G401 (cell line): ENCODE measurements at places on chromosomes 1 and 21. TPM values are rescaled to one million over a fixed set of nuclear protein-coding genes. Genes with fewer than 3 reads are reported as not detected.
A peak's percentile ranks its signal among the peaks of the same experiment; 100 is the strongest.

Gene INSRR
- not detected in 2 replicates for total RNA-seq

Gene ACBD6
- 89.5 and 98.8 TPM in 2 replicates for total RNA-seq

Gene AGO3
- total RNA-seq, result 10.5 and 36.9 TPM in 2 replicates

Gene HSPA6
- 0.06 and 1.1 TPM in 2 replicates for total RNA-seq

Gene TPTE
- not detected in 2 replicates for total RNA-seq

Gene TCHH
- not detected in 2 replicates for total RNA-seq

Gene HSD11B1
- not detected in 2 replicates for total RNA-seq

Gene TSPAN1
- total RNA-seq, result 5.9 TPM in 1 of 2 replicates, not detected in the other

- DNase-seq, result no peak
Observed at GRCh38 chr1:185843986-185844385, 109.8 kb downstream of the HMCN1 start.

- DNase-seq, result no peak
Observed at GRCh38 chr1:35047188-35047858, 15.6 kb upstream of the ZMYM6 start.

- no peak for DNase-seq
Observed at GRCh38 chr1:64986903-64987871, 20.8 kb upstream of the JAK1 start.

GRCh38 chr1:45568421-45568820 is 15.4 kb upstream of the NASP start:
- DNase-seq, result no peak

DNA sequence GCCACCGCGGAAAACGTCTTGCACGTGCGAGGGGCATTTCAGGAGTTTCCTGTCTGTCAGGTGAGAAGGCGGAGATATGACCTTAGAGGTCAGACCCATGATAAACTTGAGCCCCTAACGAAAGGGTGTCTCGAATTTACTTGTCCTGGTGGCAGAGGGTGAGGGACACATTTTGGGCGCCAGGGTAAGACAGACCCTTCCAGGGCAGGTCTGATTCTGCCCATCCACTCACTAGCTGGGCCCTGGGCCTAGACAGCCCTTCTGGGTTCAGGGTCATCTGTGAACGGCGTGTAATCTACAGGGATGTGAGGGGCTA is 395 bp upstream of the CSRP1 start:
- no peak for DNase-seq

DNA sequence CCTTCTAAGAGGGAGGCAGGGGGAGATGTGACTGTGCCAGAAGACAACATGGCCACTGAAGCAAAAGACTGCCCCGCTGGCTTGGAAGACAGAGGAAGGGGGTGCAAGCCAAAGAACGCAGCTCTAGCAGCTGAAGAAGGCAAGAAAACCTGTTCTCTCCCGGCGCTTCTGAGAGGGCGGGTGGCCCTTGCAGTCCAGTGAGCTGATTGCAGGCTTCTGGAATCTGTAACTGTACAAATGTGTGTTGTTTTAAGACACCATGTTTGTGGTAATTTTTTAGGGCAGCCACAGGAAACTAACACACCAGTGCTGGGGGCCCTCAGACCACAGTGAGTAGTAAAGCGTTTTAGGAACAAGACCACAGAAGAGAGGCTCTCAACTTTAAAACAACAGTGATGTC is 47.0 kb downstream of the CD46 start:
- DNase-seq, result no peak

- no peak for DNase-seq
Observed at GRCh38 chr1:14737561-14738094, 139.1 kb downstream of the KAZN start.

DNA sequence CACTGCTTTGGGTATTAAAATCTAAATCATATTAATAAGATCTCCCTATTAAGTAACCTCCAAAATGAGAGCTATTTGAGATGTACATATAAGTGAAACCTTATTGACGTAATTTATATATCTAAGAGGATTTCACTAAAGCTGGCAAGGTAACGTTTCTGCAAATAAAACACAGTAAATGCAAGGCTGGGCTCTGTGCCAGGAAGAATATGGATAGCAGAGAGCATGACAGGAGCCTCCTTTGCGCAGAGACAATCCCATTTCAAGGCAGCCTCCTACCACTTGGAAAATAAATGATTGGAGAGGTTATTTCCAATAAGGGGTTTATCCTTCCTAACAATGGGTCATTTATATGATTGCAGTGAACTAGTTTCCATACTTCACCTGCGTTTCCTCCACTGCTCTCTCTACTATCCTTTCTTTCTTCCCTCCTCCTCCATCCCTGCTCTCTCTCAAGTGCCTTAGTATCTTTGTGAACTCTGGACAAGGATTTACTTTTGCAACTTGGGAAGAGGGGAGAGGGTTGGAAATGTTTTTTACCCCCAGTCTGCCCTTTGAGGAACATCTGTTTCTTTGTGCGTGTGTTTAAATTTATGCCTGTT is 3.0 kb upstream of the NFIA start:
- DNase-seq, result peak; percentile 44

DNA sequence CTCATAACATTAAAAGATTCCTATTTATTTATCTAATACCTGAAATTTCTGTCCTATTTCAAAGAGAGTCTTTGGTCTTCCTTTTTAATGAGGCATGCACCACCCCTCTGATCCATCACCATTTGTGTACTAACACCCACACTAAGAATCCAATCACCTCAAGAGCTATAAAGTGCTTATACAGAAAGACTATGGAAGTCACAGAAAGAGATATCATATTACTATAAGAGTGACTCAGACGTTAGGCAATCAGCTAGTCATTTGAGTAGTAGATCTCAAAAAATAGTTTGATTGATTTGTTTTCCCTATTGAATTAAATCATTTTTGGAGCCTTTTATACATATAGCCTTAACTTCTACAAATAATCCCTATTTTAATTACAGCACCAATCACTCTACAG is 46.1 kb downstream of the NME7 start:
- DNase-seq, result no peak

GRCh38 chr1:247387096-247387495 is 28.9 kb upstream of the NLRP3 start:
- no peak for DNase-seq

DNA sequence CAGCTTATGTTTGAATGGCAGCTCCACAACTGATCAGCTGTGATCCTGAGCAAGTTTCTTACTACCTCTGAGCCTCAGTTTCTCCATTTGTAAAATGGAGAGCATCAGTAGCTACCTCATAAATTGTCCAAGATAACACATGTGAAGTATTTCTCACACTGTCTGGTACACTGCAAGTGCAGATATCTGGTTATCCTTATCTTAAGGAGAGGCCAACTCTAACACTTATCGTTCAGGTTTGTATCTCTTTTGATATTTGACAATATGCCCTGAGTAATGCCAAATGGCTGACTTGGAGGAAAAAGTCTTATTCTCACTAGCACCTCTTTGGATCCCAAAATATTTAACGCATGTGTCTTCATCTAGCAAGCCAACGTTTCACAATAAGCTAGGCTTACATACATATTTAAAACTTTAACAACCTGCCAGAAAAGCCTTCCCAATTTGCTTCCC is 2.7 kb downstream of the CSRP1 start:
- no peak for DNase-seq

DNA sequence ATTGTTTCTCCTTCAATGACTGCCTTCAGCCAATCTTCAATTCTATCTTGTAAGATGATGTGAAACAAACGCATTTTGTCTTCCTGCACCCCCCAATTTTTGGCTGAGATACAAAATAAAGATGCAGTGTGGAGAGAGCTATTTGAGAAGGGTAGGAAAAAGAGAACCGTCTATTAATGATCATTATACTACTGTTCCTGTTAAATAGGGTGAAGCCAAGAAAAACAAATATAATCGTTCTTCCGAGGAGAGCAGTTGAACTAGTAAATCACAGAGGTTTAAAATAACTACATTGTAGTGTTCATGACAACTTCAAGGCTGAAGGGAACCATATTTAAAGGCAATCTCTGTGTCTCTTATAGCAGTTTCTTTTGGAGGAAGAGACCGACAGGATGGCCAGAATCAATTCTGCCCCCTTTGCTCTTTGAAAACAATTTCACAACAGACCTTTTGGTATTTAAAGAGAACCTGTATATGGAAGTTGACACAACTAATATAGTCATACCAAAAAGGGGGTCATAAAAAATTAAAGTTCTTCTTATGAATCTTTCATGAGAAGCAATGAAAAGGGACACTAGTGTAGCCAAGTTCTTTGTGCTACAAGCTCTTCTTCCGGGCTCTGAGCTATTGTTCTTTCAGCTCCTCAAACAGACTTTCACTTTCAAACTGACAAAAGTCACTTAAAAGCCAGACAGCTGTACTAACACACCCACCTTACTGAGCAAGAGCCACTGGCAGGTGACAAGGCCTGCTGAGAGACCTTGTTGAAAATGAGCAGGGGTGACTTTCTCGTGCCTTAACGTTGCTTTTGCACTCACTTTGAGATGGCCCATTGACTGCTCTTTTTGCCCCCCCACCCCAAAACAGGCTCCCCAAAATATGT is 30.9 kb downstream of the PROX1 start:
- no peak for DNase-seq

DNA sequence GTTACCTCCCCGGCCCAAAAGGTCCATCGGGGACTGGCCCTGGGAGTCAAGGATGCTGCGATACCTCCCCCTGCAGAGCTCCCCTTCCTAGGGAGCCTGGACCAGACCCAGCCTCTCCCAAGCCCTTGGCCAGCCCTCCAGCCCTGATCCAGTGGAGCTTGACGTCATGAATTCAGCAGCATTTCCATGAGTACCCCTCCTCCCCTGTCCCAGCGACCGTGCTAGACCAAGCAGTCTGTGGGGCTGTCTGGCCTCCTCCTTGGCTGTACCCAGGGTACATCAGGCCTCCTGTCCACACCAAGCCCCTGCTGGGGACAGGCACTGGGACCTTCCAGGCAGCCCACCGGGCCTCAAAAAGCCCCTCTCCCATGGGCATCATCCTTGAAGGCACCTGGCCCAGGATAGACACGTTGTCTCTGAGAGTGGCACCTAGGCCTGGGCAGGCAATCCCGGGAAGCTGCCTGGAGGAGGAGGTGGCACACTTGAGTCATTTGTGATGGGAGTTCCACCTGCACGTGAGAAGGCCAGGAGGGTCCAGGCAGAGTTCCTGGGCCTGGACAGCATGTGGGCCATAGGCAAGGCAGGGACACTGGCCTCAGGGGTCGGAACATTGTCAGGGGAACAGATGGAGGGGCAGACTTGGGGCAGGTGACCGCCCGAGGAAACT is 46.4 kb downstream of the WNT9A start:
- DNase-seq, result no peak

DNA sequence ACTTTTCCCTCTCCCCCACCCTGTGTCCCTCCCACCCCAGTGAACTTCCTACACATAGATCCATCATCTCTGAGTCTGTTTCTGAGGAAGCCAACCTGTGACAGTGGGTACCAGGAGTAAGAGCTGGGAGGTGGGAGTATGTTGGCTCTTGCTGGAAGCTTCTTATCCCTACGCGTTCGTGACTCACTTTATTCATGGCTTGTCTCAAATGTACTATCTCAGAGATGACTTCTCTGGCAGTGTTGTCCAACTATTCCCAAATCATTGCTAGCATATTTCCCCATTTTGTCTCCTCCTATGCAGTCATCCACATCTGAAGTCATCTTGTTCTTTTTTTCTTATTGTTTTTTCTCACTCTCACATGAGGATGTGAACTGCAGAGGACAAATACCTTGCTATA is 88.0 kb downstream of the HIVEP3 start:
- DNase-seq, result no peak

GRCh38 chr1:61287734-61288133 is 205.4 kb downstream of the NFIA start:
- no peak for DNase-seq

DNA sequence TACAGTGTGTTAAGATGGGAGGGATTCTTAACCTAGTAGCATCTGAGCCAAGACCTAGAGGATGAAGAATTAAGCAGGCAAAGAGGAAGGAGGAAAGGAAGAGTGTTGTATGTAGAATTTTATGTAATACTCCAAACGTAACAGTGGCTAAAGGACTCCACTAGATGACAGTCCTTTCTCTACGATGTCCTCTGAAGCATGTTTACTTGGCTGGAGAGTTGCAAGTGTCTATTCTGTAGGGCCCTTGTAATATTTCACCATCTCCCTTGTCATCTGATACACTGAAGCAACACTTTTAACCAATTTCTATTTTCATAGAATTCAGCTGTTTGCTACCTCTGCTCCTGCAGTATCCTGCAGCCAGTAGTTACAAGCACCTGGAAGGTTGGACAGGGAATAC is 2.2 kb upstream of the YBX1 start:
- no peak for DNase-seq

- no peak for DNase-seq
Observed at GRCh38 chr1:224065455-224065854, 48.5 kb upstream of the FBXO28 start.

- peak; percentile 87 for DNase-seq
Observed at GRCh38 chr1:58652651-58653184, 47.1 kb downstream of the MYSM1 start.

DNA sequence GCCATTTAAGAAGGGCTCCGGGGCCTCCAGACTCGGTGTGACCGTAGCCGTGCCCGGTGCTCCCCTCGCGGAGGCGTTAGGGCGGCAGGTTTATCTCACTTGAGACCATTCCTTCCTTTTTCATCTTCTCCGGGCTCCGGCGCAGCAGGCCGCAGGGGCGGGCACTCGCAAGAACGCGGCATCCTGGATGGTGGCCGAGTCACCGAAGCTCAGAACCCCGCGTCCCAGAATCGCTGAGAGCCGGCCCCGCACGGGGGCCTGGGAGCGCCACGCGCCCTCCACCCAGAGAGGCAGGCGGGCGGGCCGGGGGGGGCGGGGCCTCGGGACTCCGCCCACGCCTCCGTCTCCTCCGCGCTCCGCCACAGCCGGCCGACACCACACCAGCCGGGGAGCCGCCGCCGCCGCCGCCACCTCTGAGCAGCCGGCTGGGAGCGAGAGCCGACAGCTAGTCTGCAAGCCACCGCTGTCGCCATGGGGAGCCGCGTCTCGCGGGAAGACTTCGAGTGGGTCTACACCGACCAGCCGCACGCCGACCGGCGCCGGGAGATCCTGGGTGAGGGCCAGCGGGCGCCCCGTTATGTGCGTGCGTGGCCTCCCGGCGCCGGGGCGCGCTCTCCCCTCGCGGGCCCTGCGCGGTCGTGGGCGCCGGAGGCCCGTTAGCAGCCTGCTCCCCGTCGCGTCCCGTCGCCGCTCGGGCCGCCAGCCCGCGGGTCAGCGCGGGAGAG is at the start of gene DEGS1:
Gene DEGS1 (plus strand): TSS at position 375 of the 725 bp plus-strand sequence. CDS start 97 bp downstream, at position 472.
- peak; percentile 89 for DNase-seq

- no peak for DNase-seq
Observed at GRCh38 chr1:21324368-21325141, 34.3 kb upstream of the ECE1 start.

- no peak for DNase-seq
Observed at GRCh38 chr1:147264158-147264768, 21.8 kb downstream of the CHD1L start.

GRCh38 chr1:21631944-21632887 is 36.9 kb downstream of the RAP1GAP start:
- DNase-seq, result no peak

GRCh38 chr1:212637902-212638301 is 29.3 kb downstream of the ATF3 start:
- DNase-seq, result no peak

- DNase-seq, result no peak
Observed at GRCh38 chr1:186325239-186325638, 49.8 kb downstream of the TPR start.

DNA sequence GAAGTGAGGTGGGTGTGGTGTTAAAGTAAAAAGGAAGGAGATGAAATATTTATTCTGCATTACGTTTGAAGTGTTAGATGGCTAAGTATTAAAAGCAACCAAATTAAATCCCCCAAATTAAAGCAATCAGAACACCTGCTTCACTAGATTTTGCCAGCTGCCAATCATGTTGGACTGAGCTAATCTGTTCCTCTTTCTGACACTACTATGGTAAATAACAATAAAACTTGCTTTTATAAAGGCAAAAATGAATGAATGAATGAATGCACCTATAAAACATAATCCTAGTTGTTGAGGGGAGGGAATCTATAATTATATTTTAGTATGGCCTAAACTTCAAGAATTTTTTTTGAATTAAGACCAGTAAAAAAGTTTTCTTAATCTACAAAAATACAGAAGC is 51.0 kb downstream of the RAB3GAP2 start:
- DNase-seq, result no peak
